Mesothelial cell of epicardium (in vitro differentiated cells): ENCODE measurements at places on chromosomes 13 and 19.

GRCh38 chr13:93769607-93770006 lies 543.0 kb downstream of the GPC6 start:
- no peak for DNase-seq

GRCh38 chr13:113155201-113155600 lies 3.2 kb upstream of the PROZ start:
- DNase-seq: no peak

GRCh38 chr13:110132225-110132982 lies 174.6 kb downstream of the COL4A1 start:
- DNase-seq: no peak

DNA sequence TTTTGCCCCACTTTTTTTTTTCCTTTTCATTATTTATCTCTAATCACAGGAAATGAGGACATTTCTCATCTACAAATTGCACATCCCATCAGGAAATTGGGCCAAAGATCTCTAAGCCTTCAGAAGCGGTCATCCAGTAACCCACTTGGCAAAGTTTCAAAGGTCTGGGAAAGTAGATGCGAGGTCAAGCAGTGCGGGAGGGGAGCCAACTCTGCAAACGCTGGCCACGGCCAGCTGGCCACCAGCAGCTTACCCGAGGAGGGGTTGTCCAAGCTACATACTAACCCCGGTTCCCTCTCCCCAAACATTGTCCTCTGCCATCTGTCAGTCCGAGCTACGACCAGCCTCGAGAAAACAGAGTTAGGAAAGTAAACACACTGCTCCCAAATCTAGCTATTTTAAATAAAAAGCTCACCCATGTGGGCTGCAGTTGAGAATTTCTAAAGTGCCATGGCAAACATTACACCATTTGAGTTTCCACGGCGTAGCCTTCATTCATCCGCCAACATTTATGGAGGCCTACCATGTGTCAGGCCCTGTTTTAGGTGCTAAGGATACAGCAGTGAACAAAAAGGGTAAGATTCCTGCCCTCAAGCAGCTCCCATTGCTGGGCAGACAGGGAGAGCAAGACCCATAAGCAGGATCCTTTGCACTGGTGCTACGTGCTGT lies 11.5 kb downstream of the FFAR2 start:
- DNase-seq: no peak

DNA sequence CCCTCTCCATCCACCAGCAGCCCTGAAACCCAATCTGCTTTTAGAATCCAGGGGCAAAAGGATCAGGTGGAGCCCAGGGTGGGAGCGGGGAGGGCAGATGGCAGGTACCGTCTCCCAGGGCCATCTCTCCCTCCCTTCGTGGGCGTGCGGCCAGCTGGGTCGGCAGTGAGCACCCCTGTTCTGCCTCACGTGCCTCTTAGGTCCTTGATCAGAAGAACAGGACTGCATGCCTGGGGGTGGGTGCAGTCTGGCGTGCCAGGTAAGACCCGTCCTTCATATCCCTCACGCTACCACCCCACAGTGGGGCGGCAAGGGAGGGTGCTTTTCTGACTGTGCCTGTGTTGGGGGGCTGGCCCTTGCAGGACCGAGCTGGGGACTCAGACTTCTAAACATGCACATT lies 2.0 kb downstream of the SLC8A2 start:
- DNase-seq: no peak

GRCh38 chr19:32165750-32166149 lies 179.7 kb upstream of the ZNF507 start:
- DNase-seq: no peak

GRCh38 chr19:42184401-42184861 lies 33.0 kb downstream of the DEDD2 start:
- DNase-seq: peak; percentile 58

DNA sequence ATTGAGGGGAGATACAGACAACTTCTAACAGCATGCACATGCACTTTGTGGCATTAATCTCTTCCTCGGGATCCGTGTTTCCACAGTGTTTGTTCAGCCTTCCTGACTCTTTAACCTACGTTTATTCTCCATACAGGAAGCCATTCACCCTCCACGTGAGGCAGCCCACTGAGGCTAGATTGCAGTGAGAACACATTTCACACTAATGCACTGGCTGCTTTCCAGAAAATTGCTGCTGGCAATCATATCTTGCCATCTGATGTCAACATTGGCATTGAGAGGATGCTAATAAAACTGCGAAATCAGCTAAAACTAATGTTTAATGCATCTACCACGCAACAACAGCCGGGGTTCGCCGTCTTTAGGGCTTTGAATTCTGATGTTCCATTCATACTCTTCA lies 30.0 kb downstream of the DCLK1 start:
- DNase-seq: no peak

DNA sequence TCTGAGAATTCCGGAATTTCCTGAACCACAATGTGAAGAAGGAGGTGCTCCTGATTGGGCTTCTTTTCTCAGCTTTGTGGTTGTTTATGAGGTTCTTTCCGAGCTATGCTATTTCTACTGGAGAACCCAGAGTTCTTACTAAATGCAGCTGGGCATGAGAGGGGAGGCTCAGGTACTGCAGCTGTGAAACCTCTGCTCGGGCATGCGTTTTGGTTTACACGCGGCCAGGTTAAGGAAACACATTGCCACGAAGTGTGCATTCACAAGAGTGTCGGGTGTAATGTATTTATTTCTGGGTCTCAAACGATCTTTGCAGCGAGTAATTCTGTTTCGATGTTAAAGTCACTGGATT lies 661 bp upstream of the MIR17HG start:
- no peak for DNase-seq

DNA sequence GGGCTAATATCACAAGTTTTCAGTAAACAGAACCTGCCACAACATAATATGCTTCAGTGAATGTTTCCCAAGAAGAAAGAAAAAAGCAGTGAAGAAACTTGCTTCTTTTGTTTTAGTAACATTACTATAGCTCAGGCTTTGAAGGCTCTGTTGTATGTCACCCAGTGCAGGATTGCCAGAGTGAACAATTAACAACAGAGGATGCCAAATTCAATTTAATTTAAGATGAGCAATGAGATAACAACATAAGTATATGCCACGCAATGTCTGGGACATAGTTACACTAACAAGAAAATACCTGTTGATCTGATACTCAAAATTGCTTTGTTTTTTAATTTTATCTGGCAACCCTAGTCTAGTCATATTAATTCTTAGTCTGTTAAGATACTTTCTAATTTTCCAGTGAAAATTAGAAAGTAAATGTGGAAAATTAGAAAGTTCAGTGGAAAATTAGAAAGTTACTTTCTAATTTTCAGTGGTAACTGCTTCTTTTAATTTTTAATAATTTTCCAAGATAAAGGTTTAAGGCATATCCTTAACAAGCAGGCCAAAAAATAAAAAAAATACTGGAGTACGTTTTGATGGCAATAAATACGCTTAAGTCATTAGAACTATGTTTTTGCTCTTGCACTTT lies 336.3 kb downstream of the SLITRK6 start:
- DNase-seq: no peak

DNA sequence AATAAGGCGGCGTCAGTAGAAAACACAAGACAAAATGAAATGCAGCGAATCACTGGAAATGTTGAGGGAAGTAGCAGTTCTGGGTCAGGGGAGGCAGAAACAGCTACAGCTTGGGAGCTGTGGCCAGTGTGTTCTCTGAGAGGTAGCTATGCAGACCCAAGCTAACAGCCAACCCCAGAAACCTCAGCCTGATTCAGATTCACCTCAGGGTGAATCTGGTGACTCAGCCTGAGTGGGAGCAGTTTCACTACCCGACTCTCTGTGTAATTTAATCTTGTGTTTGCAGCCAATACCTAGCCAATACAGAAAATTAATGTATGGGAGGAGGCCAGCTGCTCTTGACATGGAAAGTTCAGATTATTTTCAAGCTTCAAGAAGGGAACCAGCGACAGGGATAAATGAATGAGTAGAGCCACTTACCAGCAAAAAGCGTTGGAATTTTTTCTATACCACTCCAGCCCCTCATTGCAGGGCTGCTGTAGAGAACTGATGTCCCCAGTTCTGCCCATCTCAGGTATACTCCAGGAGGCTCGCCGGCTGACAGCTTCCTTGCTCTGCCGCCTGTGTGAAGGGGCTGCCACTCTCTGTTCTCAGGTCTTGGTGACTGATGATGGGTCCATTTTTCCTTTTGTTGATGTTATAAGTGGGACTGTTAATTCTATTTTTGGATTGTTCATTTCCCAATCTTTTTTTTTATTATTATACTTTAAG lies 8.9 kb downstream of the IGFL3 start:
- no peak for DNase-seq

GRCh38 chr13:36795463-36795862 lies 23.6 kb upstream of the RFXAP start:
- DNase-seq: no peak

DNA sequence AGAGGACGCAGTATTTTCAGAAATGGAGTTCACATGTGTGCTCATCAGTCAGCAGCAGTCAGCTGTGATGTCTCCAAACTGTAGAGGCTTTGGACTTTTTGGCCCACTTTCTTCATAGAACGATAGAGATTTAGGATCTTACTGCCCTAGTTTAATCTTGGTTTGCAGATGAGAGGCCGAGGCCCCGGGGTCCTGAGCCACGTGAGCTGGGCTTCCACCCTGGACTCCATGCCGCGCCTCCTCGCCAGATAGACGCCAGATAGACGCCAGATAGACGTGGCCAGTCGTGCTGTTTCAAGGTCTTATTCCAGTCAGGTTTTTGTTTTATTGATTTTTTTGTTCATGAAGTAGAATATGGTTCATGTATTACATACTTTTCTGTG lies 11.7 kb upstream of the MCF2L start:
- DNase-seq: no peak

- DNase-seq: no peak
These were observed 25.6 kb downstream of the SHISA2 start for GRCh38 chr13:26026211-26026610.

- DNase-seq: no peak
These were observed 27.1 kb downstream of the C19orf47 start for GRCh38 chr19:40321076-40321475.

DNA sequence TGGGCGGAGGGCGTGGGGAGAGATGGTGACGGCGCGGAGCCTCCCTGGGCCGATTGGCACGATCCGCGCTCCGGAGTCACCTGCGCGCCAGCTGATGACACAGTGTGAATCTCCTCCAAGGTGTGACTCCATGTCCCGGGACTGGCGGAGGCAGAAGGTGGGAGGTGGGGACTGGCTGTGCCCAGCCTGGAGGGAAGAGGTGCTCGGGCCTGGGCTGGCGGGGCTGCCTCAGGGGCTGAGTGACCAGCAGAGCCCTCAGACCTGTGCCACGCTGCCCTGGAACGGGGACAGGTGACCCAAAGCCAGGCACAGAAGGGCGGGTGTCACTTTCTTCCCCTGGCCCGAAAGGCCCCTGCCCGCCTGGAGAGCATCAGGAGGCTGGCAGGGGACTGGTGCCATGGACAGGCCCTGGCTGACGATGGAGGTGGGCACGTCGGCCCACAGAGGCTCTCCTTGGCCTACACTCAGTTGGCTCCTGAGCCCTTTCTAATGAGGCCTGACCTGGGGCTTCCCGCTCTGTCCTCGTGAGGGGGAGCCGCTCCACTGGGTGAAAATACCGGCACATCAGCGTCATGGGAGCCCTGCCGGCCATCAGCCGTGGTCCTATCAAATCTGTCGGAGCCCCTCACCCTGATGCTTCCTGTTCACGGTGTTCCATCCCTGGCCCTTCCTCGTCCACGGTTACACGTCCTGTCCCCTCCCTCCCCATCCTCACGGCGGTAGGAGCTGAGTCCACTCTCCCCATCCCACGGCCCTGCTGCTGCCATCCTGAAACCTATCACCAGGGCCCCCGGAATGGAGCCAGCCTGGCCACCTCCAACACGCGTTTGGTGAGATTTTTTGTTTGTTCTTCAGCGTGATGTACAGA lies 75.6 kb downstream of the SPACA7 start:
- DNase-seq: no peak

DNA sequence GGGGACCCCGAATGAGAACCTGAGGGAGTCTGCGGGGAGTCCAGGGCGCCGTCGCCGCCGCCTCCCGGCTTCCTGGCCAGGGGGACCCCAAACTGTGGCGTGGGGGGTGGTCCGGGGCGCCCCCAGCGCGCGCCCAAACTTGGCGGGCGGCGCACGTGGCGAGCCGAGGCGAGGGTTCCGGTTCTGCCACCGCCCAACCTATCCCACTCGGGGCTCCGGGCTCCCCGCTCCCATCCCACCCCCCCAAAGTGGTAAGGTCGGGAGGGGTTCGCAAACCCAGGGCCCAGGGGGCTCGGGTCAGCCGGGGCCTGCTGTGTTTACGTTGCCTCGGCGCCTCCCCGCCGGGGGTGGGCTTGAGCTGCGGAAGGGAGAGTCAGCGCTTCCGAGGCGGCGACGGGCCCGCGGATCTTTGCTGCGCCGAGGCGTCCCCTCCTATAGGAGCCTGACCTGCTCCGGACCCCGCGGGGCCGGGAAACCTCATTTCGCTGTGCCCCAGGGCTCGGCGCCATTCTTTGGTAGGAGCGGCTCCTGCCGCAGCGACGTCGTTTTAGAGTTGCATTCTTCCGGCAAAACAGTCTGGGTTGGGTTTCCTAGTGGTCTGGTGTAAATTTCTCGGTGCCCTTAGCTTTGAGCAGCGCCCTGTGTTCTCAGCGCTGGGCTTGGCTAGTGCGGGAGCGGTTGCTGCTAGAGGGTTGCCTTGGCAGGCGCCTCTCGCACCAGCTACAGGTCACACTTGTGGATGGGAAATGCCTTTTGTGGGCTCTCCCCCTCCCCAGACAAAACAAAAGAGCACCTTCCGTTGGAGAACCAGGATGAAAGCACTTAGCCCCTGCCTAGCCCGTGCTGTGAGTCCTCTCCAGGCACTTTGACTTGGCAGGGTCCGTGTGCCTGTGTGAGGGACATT lies 1.2 kb downstream of the DAZAP1 start:
- no peak for DNase-seq

DNA sequence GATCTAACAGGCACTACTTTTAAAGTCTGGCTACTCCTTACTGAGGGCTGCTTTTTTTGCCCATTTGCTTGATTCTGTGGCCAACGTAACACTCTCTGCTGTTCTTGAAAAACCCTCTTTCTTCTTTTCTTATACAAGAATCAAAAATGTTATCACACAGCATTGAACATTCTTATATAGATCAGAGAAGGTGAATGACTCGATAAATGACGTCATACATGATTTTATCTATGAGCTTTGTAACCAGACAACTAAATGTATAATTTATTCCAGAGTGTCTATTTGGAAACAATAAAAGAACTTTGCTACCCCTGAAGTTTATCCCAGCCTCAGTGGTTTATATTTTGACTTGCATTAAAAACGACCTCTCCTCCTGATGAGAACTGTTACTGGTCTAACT lies 12.4 kb downstream of the RFX2 start:
- DNase-seq: no peak

- DNase-seq: no peak
These were observed 587.9 kb downstream of the LMO7 start for GRCh38 chr13:76223999-76224398.

- no peak for DNase-seq
These were observed 15.6 kb downstream of the KCTD4 start for GRCh38 chr13:45185286-45185685.

GRCh38 chr19:18648973-18649315 lies 12.1 kb downstream of the KLHL26 start:
- DNase-seq: no peak

DNA sequence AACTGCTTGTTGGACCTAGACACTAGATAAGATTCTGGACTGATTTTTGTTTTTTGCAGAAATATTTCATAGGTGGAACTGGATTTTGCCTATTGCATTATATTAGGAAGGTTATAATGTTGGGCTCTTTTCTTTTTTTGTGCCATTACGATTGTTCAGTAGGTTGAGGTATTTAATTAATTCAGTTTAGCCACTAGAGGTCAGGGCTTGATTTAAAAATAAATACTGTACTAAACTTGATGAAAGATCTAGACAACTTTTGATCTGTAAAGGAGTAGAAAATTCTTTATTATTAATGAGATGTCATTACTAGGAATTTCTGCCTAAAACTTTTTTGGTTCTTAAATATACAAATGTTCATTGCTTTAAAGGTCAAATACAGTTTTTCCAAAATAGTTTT lies 15.2 kb upstream of the SUPT20H start:
- no peak for DNase-seq
